ENCODE measurements at places on chromosomes 4 and X.

- no peak for DNase-seq
Measured at GRCh38 chrX:18666614-18667013, 5.3 kb downstream of the RS1 start.

DNA sequence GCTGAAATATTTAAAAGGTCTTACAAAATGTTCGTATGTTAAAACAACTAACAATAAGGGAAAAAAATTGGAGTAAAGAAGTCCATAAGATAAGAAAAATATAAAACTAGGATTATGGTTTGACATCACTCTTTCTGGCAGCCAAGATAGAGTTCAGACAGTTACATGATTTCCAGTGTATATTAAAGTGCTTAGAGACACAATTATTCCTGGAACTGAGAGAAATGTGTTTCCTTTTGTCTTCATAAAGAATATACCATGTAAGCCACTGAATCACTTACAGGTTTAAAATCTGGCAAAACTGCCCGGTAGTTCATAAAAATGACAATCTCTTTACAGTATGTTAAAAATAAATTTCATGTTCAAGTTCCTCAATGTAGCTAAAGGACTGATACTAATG lies 538.7 kb upstream of the ATOH1 start:
- DNase-seq = no peak

DNA sequence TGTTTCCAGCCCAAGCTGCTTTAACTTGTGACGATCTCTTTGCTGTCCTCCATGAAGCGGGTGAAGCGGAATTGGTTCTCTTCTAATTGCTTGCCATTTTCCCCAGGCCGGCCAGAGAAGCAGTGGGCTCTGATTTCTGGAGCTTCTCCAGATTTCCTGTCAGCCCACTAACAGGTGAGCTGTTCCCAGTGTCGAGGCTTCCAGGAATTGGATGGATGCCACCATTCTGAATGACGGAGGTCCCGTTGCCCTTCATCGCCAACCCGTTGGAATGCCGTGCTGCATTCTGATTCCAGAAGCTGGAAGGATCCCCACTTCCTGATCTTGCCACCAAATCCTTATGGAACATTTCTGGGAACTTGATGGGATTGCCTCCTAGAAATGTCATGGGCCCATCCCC lies 31.0 kb downstream of the PAGE1 start:
- DNase-seq = no peak

DNA sequence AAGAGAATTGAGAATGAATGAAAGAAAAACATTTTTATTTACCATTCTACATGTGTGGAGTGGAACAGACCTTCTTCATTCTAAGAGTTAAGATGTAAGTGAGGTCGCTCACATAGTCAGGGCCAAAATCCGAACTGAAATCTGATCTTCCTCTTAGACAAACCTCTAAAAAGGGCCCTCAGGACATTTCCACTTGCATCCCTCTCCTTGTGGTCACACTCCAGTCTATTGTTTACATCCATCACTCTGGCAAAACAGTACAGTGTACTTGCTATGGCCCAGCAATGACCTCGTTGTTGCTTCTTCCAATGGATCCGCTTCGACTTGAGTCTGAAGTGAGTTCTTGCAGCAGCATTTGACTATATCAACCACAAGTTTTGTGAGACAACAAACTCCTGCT lies 54.2 kb downstream of the MOSPD2 start:
- peak; percentile 20 for DNase-seq

DNA sequence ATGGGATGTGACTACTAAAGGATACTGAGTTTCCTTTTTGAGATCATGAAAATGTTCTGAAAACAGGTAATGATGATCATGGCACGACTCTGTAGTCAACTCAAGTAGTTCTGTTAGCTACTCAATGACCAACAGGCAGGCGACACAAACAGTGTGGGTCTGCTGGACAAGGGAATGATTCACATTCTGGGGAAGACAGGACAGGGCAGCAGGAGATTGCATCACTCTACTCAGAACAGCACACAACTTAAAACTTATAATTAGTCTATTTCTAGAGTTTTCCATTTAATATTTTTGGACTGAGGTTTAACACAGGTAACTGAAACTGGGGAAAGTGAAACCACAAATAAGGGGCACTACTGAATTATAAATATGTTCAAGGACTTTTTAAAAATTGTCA lies 365.2 kb downstream of the PRDM5 start:
- peak; percentile 2 for DNase-seq

GRCh38 chr4:25065431-25065858 lies 34.7 kb upstream of the LGI2 start:
- DNase-seq = no peak

- no peak for DNase-seq
Measured at GRCh38 chr4:80486603-80487002, 151.1 kb downstream of the CFAP299 start.

DNA sequence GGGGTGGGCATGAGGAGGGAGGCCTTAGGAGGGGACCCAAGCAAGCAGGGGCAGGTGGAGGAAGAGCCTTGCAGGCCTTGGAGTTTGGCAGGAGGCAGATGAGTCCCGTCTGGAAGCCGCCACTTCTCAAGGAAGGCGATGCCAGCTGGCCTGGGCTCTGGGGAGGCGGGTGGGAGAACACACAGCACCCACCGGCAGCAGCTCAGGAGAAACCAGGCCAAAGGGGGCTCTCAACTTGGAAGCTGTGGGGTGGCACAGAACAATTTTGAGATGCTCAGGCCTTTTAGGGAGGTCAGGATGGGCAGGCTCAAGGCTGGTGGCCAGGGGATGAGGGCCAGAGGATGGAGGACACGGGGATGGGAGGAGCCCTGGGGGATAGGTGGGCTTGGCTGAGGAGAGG lies 11.6 kb upstream of the DUSP9 start:
- no peak for DNase-seq

- DNase-seq = peak; percentile 69
Measured at GRCh38 chrX:155612312-155613224, at the start of gene TMLHE. Gene TMLHE (minus strand): TSS chrX:155612952. CDS start chrX:155545276, 67,676 bp downstream.

GRCh38 chrX:18920079-18920478 lies 63.8 kb downstream of the PHKA2 start:
- no peak for DNase-seq

- DNase-seq = no peak
Measured at GRCh38 chr4:172963498-172964294, 204.9 kb upstream of the GALNT7 start.

DNA sequence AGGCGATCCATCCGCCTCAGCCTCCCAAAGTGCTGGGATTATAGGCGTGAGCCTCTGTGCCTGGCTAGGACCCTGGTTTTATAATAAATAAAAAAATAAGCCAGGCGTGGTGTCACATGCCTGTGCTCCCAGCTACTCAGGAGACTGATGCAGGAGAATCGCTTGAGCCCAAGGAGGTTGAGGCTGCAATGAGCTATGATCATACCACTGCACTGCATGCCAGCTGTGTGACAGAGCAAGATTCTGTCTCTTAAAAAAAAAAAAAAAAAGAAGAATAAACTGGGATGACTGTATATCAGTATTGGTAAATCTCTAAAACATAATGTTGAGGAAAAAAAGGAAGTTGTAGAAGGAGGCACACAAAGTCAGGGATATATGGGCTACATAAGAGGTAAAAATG lies 45.7 kb upstream of the SLC34A2 start:
- no peak for DNase-seq

DNA sequence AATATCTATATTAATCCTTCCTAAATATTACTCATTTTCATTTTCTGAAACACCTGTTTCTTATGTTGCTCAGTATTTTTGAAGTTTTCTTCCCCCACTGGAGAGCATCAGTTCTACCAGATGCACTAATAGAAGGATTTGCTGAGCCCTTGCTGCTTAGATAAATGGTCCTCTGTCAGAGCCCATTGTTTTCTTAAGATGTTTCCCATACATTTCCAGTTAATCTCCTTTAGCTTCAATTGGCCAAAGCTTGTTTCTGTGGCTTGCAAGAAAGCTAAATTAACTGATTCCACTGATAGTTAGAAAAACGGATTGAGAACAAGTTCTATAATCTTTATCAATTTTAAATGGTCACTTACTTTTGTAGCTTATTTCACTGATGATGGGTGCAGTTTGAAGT lies 1425.5 kb downstream of the PCDH18 start:
- DNase-seq = no peak

- DNase-seq = no peak
Measured at GRCh38 chr4:113109106-113109718, 59.8 kb downstream of the ANK2 start.

GRCh38 chr4:27787195-27787594 lies 926.6 kb downstream of the STIM2 start:
- DNase-seq = no peak

GRCh38 chr4:42555828-42556227 lies 101.1 kb downstream of the ATP8A1 start:
- DNase-seq = no peak

- no peak for DNase-seq
Measured at GRCh38 chr4:79250887-79251286, 75.0 kb downstream of the NAA11 start.

DNA sequence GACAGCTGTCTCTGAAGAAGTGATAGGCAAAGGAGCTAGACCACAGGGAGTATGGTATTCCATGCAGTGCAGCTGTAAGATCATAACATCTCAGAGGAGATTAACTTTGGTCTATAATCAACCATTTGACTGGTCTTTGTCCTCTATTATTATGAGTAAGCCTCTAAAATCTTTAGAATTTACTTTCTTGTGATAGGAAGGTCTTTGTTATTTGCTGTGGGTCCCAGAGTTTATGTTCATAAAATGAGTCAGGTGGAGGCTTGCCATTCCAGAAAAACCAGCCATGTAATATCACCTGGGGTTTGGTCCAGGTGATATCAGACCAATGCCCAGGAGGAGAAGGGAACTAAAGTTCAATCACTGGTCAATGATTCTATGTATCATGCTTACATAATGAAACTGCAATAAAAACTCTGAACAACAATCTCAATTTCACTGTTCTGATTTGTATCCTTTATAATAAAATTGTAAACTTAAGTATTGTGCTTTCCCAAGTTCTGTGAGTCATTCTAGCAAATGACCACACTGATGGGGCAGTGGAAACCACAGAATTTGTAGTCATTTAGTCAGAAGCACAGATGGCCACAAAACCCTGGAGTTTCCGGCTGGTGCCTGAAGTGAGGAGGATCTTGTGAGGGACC lies 239.6 kb upstream of the TRAM1L1 start:
- DNase-seq = peak; percentile 90

- peak; percentile 20 for DNase-seq
Measured at GRCh38 chr4:120691106-120691505, 231.4 kb downstream of the PRDM5 start.

DNA sequence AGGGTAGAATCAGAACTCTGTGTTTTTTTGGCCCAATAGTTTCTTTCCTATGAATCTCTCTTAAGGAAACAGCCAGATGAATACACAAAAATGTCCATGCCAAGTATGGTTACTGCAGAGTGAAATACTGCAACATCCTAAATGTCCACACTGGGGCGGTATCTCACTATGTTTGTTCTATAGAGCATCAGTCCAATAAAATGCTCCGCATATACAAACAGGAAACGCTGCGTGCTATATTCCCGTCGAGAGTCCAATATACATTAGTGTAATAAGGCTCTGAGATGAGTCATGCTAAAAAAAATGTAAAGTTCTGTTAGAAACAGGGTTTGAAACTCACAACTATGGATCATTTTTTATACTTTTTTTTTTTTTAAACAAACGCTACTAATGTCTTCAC lies 72.9 kb upstream of the ENOX2 start:
- DNase-seq = peak; percentile 65

- peak; percentile 63 for DNase-seq
Measured at GRCh38 chrX:136130931-136131833, 16.2 kb upstream of the FHL1 start.

DNA sequence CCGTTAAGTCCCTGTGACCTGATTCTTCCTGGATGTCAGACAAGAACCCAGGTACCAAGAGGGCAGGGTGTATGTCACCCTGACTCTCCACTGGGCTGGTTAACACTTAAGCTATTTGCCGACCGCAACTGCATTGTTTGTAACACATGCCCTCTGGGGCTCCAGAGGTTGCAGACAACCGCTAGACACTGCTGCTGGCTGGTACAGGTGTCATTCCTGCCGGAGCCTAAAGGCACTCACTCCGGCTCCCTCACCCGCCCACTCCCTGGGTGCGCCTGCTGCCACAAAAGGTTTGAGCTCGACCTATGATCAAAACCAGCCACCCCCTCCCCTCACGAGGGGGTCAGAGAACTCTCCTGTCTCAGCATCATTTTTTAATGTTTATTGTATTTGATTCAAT lies 208.2 kb downstream of the FAT4 start:
- DNase-seq = no peak

GRCh38 chrX:41386222-41386990 lies 52.4 kb downstream of the DDX3X start:
- DNase-seq = no peak

- peak; percentile 2 for DNase-seq
Measured at GRCh38 chr4:20172070-20172760, 79.5 kb upstream of the SLIT2 start.

- DNase-seq = peak; percentile 57
Measured at GRCh38 chr4:155207534-155208257, 740 bp upstream of the NPY2R start.

DNA sequence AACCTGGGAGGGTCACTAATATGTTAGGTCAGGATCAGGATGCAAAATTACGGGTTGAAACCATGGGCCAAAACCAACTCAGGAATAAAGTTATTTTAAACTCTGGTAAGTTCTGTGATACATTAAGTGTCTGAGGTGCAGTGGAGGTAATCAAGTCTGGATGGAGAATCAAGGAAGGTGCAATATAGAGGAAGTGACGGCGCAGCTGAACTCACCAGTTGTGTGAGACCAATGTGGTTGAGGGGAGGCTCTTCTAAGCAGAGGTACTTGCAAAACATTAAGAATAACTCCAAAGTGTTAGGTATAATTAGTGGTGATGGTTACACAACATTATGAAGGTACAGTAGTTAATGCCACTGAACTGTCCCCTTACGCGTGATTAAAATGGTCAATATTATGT lies 19.7 kb downstream of the GAB3 start:
- no peak for DNase-seq

DNA sequence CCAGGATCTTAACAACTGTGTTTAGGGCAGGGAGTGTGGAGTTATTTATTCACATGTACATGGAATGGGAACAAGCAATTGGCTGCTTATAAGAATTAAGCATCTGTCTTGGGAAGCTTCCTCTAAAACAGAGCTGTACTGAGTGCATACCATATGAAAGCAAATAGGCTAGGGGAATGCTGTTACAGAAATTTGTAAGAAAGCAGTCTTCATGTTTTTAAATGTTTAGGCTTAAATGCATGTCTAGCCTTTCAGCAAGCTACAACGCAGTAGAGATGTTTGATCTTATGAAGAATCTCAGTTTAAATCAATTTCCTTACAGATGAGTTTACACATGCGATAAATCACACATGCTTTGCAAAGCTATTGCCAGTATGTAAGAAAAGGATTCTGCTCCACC lies 123.1 kb upstream of the MID1 start:
- DNase-seq = no peak

GRCh38 chrX:86910602-86911311 lies 606.8 kb upstream of the KLHL4 start:
- no peak for DNase-seq

DNA sequence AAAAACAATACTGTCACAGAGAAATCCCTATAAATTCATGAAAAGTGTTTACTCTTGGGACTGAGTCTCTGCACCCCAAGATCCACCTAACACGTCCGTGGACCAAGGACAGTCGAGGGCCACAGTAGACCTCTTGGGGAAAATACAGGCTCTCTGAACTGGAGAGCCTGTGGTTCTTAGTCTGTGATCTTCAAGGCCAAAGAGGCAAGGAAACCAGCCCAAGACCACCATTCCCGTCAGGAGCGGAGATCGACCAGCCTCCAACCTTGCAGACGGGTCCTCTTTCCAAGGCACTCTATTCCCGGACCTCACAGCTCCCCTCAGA lies 1.6 kb upstream of the APBB2 start:
- DNase-seq = no peak

Measured in astrocyte of the hippocampus (primary cell).